ENCODE measurements at places on chromosomes 4 and X.

DNA sequence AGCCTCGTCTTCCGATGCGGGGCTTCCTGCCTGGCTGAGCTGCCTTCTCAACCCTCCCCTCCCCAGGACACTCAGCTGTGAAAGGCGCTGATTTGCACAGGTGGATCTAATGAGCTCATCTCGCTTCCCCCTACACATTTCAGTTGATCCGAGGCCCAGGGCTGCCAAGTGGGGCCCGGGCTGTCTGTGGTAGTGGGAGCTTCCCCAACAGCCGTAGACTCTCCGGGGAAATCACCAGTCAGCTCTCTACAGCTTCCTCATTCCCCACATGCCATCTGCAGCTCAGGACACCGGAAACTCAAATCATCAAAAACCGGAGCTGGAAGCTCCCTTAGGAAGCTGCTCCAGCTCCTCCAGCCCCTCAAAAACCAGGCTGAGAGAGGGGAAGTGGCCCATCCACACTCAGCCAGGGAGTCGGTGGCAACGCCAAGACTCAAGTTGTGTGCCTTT is 56.2 kb downstream of the SMIM20 start:
- no peak for DNase-seq

GRCh38 chr4:110287130-110287529 is 88.7 kb upstream of the ELOVL6 start:
- no peak for DNase-seq

DNA sequence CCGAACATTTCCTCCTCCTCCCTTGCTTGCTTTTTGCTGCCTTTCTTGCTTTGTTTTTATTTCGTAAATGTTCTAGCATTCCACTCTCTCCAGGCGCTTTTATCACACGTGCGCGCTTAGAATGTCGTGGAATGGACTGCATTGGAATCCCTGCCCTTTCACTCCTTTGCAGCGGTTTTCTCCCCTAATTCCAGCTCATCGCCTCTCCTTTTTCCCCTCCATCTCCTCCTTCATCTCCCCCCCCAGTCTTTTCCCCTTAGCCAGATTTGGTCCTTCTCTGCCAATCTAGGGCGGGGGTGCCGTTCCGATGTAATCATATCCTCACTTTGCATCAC is 579 bp downstream of the OGT start:
- DNase-seq, result no peak

GRCh38 chr4:4574792-4575191 is 32.9 kb upstream of the STX18 start:
- no peak for DNase-seq

DNA sequence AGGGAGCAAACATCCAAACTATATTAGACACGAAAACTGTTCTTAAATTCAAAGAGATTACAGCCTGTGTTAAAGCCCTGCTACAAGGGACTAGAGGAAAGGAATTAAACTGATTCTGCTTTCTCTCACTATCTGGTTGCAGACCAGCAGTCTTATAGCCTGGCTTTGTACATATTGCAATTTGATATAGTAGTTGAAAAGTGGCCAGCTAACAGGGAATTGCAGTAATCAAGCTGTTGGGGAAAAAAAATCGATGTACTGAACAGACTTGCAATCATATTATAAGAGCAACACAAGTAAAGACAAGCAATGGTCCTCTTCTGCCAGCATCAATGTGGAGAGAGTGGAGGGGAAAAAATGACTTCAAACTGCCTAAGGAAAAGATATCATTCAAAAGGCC is 364.4 kb upstream of the EPHA5 start:
- no peak for DNase-seq

GRCh38 chr4:51999250-51999649 is 20.9 kb downstream of the LRRC66 start:
- DNase-seq, result no peak

DNA sequence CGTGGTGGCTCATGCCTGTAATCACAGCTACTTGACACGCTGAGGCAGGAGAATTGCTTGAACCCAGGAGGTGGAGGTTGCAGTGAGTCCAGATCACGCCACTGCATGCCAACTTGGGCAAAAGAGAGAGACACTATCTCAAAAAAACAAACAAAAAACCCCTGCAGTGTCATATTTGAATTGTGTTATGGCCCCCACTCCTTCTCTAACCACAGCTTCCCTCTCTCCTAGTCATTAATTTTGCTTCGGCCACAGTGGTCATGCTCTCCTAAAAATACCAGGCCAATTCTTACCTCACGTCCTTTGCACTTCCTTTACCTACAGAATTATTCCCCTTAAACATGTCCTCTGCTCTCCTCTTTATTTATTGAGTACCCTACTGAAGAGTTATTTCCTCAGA is 206.1 kb downstream of the PPP3CA start:
- DNase-seq, result no peak

DNA sequence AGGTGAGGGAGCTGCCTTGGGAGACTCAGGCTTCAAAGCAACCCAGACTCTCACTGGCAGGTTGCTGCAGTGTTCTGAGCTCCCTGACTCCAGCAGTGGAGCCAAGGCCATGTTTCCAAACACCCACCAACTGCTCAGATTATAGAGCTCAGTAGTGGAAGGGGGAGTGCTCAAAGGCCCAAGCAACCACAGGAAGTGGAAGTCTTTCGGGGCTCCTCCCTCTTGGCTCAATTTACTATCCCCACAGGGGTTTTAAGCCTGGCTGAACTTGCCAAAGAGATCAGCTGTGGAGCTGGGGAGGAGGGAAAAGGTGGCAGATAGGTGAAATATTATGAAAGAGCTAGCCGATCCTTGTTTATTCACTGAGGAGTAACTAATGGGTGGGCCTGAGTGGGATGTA is 82.5 kb downstream of the HPRT1 start:
- no peak for DNase-seq

DNA sequence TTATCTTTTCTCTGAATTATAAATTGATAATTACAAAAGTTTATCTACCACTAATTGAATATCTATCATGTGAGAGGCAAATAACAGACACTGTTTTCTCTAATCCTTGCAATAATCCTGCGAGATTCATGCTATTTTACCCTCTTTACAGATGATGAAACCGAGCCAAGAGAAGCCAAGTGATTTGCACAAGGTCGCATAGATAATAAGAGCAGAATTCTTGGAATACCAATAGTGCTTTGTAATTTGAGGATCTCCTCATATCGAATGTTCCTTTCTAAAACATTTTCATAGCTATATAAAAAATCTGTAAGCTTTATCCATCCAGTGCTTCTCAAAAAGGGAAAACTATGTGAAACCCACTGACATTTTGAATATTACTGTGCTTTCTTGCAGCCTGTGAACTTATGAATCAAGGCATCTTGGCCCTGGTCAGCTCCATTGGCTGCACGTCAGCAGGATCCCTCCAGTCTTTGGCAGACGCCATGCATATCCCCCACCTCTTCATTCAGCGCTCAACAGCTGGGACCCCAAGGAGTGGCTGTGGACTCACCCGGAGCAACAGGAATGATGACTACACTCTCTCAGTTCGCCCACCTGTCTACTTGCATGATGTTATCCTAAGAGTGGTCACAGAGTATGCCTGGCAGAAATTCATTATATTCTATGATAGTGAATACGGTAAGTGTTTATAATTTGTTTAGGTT is 743.8 kb upstream of the ATOH1 start:
- no peak for DNase-seq

- DNase-seq, result no peak
Measured at GRCh38 chr4:120948382-120948781, 25.9 kb upstream of the PRDM5 start.

DNA sequence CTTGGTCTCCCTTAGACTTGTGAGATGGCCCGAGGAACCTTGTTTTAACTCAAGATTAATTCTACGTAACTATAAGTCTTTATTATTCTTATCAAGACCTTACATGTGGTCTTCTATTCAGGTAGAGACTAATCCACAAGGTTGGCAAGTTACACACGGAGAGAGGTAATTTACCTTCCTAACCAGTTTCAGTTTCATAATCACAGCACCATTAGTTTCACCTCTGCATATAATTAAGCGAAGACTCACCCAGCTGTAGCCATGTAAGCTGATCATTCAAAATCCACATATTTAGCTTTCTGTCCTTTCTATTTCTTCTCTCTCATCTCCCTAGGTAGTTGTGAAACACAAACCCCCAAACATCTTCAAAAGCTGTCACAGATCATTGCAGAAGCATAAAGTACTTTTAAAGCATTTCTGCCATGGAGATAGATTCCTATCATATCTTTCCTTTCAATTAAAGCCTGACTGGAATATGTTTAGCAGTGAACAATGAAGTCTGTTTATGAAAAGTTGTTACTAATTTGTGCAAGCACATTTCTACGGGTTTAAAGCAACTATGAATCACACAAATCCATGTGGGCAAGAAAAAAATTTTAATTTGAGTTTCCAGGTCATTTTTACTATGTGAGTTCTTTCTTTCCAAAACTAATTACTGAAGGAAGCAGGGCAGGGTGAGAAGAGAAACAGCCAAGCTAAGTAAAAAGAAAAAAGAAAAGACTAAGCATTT is 78.5 kb downstream of the BTC start:
- no peak for DNase-seq
